ENCODE measurements at places on chromosomes 12 and 14.

- no peak for DNase-seq
Observed at GRCh38 chr12:54561164-54561563, 11.8 kb downstream of the PDE1B start.

DNA sequence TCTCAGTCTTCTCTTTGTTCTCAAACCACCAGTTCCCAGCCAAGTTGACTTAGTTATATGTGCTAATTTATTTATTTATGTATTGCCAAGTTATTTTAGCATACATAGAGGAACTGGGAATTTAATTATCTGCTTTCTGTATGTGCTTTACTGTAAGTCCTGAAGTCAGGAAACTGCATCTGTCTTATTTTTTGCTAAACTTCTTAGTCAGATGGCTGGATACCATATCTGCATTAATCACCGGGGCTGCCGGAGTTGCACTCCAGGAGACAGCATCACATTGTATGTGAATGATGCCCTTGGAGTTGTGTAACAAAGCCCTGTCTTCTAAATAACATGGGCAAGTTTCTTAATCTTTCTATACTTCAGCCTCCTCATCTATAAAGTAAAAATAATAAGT lies 96.2 kb downstream of the MON2 start:
- no peak for DNase-seq

DNA sequence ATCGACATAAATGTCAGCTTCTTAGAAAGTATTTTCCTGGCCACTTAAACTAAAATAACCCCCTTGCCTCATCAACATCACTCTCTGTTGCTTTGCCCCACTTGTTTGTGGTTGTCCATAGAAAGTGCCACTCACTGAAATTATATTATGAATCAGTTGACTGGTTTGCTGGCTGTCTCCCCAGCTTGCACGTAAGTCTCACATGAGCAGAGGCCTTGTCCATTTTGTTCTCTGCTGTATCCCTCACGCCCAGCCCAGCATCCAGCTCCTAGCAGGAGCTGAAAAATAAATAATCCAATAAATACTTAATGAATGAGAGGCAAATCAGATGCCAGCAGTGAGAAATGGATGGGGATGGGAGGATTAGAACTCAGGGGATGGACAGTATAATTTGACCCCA lies 159.3 kb downstream of the KSR2 start:
- DNase-seq, result no peak

GRCh38 chr14:102323102-102323501 lies 3.6 kb downstream of the ZNF839 start:
- DNase-seq, result no peak

GRCh38 chr12:612293-612692 lies 51.0 kb downstream of the NINJ2 start:
- no peak for DNase-seq

GRCh38 chr14:92965281-92965680 lies 42.3 kb downstream of the CHGA start:
- DNase-seq, result no peak

DNA sequence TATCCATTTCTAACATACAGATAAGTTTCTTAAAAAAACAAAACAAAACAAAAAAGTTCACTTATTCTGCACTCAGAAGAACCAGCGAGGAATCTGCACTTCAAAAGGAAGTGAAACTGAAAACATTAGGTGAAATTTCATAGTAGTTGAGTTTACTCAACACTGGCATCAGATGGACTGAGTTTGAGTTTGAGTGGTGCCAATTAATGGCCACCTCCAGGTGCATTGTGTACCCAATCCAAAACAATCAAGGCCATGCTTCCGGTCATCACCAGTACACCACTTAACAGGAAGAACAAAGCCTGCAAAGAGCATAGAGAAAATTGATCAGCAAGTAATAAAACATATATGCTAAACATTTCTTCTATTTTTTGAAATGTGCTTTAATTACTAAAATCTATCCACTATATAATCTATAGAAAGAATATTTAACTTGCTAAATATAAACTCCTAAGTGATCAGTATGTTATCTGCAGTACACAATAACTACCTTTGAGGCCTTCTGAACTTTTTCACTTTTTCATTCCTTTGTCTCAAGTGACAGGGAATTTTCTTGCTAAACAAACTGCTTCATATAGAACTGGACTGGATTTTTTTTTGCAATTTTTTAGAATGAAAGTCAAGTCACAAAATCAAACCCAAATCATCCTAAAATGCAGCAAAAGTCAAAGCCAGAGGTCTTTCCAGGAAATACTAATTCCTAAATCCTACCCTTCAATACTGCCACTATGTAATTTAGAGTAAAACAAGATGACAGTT lies 11.5 kb downstream of the SLC38A2 start:
- no peak for DNase-seq

DNA sequence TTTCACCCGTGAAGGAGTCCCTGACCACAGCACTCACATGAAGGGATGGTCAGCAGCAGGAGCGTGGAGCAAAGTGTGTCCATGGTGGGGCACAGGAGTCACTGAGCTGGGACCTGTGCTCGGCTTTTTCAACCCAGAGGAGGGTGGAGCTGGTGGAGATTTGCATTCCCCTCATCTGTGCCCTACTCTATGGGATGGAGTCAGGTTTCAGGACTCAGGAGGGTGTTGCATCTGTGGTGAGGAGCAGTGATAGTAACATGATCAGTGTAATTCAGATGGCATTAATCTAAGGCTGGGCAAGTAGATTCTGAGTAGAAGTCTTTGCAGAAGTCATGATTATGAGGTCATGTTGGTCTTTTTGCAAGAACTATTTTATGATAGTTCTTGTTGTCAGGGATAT lies 511.9 kb downstream of the TMEM121 start:
- DNase-seq, result no peak

All from activated CD8-positive, alpha-beta memory T cell treated with anti-CD3 and anti-CD28 coated beads for 48 hours (primary cell).